ENCODE measurements at places on chromosomes 7 and 10.

DNA sequence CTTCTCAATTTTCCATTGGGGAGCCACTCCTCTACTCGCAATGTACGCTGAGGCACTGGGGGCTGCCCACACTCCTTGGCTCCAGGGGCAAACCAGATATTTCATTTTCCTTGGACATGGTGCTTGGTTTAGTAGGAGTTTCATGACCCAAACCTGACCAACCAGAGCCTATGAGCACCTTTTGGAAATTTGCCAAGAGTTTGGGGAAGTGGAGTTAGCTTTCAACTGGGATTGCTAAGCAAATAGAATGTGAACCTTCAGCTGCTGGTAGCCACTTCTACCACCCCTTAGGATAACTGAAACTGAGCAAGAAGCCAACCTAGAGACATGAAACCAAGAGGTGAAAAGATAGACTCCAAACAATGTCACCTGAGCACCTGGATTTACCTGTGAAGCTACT, 74.9 kb upstream of the COL13A1 start:
- DNase-seq, result no peak

GRCh38 chr7:7324698-7325097, 142.4 kb downstream of the C1GALT1 start:
- DNase-seq, result no peak

DNA sequence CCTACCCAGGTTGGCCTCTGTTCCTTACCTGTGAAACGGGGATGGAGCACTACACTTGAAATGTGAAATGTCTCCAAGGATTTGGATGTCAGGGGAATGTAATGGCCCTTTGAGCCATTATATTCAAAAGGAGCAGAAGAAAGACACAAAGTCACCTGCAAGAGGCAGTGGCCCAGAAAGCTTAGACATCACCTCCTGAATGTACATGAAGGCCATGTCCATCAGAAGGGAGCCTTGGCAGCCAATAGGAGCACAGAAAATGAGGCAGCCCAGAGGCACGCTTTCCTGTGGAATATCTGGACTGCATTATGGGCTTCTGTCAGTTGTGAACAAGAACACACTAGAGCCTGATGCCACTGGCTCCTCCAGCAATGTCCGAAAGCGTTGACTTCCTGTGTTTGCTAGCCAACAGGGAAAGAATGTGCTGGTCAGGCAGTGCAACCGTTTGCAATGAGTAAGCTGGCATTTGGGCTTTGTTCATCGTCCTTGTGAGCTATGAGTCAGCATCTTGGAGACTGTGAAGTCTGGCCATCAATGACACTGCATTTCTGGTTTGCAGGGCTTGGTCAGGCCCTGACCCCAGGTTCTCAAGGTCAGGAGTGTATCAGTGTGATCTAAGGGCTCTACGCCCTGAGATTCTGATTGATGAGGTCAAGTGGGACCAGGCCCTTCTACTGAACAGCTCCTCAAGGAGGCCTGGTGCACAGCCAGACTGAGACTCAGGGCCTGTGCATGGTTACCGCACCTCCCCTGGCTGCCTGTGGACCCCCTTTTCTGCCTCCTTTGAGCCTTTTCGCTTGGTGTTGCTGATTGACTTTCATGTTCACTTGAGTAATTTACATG, 222.4 kb downstream of the RPS24 start:
- peak; percentile 67 for DNase-seq

- peak; percentile 66 for DNase-seq
Measured at GRCh38 chr7:151248346-151249033, at the start of gene SMARCD3. SMARCD3 (minus strand) TSS chr7:151248694; CDS start chr7:151248562, 132 bp downstream.

DNA sequence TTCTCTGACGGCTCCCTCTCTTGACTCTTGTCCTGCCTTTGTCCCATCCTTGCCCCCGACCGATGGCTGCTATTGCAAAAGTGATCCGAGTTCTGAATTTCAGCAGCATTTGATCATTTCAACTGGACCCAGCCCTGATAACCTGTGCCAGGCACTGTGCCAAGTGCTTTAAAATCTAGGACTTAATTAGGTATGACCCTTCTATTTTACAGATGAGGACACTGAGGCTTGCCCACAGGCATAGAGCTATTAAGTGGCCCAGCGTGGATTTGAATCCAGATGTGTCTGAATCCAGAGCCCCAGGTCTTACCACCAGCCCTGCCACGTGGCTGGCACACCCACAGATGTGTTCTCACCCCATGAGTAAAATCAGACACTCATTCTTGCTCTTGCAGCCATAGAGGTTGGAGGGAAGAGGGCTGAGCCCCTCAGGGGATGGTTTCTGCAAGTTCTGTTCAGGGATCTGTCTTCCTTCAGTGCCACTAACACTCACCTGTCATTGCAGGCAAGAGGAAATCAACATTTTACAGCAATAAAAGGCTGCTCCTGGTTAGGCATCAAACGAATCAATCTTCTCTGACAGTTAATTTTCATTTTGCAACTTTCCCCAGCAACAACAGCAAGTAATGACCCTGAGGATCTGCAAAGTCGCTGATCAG, 101.2 kb downstream of the GRID1 start:
- no peak for DNase-seq

- DNase-seq, result no peak
Measured at GRCh38 chr10:12812571-12812970, 188.9 kb downstream of the CCDC3 start.

- no peak for DNase-seq
Measured at GRCh38 chr10:113552701-113553100, at the start of gene HABP2. HABP2 (plus strand) TSS chr10:113553053; CDS start chr10:113553122, 69 bp downstream.

DNA sequence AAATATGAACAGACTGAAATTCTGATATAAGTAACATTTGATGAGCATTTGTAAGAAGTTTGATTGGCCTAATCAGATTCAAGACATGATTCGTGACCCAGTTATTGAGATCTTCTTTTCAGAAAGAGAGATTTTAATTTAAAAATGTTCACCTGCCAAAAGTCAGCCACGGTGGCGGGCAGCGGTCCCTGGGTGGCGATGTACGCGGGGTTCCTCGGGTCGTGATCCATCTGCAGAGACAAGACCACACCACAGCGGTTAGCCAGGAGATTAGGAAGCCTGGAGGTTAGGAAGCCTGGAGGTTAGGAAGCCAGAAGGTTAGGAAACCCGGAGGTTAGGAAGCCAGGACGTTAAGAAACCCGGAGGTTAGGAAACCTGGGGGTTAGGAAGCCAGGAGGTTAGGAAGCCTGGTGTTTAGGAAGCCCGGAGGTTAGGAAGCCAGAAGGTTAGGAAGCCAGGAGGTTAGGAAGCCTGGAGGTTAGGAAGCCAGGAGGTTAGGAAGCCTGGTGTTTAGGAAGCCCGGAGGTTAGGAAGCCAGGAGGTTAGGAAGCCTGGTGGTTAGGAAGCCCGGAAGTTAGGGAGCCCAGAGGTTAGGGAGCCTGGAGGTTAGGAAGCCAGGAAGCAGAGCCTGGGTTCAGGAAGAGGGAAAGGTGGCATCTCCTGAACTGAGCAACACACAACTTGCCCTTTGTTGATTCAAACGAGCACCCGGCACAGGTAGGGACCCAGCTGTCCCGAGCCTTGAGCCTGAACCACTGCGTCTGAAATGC, 258.5 kb downstream of the DNAJB6 start:
- DNase-seq, result no peak

GRCh38 chr10:69628891-69629290, 1.2 kb upstream of the FAM241B start:
- no peak for DNase-seq

DNA sequence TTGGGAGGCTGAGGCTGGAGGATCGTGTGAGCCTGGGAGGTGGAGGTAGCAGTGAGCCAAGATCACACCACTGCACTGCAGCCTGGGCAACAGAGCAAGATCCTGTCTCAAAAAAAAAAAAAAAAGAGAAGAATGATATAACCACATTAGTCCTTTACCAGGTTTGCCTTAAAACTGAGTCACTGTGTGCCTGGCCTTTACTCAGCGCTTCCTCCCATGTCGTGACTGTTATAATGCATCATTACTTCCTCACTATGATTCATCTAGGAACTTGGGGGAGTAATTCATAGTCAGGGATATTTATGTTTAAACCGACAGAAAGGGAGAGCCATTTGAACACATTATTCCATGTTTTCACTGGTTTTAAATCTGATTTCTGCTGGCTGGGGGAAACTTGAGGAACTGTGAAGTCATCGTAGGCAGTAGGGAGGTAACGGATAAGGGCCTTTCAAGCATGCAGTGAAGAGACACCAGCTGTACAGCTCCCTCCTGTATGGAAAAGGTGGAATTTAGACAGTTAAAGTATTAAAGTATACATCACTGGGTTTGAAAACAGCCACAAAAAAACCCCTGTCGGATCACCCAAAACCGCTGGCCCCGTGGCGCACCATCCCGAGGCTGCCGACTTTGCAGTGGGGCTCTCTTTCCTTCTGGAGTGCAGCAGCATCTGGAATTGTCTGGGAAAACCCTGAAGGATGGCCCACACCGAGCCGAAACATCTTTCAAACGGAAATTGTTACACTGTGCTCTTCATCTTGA, 119.8 kb downstream of the NKX6-2 start:
- DNase-seq, result no peak

DNA sequence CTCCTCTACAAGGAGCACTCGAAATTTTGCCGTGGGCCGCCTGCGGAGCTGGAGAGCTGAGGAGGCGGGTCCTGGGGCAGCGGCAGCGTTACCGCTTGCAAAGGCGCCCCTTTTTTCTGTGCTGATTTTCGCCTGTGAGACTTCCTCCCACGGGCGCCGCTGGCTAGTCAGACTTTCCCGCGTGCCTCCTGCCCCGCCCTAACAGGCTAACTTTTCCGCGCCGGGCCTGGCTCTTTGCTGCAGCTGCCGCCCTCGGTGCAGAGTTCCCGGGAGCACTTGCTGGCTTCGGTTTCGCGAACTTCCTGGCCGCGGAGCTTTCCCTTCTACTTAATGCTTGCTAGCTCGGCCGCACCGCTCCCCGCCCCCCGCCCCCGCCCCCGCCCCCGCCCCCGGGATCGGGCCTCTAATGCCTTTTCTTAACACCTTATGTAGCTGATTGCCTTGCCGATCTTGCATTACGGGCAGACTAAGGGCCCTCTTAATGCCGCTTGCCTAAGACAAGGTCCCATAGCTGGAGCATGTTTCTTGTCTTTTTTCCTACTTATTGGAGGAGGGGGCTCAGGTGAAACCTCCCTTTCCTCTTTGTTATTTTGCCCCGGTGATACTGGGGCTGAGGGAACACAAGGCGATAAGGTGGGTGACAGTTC, 37.9 kb upstream of the RASGEF1A start:
- peak; percentile 67 for DNase-seq

DNA sequence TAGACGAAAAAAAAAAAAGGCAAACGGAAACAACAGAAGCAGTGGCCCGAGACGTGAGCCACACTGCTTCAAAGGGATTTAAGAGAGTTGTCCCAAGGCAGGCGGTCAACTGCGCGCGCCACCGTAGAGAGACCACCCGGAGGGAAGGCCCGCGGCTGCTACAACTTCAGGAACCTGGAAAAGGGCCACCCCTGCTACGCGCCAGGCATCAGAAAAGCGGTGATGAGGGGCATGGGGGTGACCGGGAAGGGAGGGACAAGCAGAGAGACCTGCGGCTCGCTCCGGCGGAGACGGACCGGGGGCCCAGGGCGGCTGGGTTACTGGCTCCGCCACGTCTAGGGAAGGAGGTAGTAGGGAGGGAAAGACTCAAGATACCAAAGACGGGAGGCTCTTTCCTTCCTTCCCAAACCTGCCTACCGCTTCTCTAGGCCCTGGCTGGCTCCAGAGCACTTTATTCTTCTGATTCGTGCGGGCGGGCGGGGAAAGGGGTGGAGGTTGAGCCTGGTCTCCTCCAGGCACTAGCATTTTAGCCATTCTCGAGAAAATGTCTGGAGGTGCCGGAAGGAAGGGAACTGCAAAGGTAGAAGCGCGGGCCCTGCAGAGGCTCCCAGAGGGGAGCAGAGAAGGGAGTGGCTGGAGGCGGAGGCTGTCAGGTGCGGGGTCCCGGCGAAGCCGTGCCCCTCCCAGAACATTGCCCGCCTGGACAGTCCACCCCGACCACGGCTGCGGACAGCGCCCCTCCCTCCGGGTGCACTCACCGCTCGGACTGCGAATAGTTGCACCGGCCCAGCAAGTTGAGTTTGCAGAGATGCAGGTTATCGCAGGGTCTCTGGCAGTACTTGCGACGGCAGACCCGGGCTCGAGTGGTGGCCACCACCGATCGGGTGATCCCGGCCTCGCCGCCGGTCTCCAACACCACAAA, 993 bp downstream of the ZC3HAV1 start:
- peak; percentile 64 for DNase-seq

DNA sequence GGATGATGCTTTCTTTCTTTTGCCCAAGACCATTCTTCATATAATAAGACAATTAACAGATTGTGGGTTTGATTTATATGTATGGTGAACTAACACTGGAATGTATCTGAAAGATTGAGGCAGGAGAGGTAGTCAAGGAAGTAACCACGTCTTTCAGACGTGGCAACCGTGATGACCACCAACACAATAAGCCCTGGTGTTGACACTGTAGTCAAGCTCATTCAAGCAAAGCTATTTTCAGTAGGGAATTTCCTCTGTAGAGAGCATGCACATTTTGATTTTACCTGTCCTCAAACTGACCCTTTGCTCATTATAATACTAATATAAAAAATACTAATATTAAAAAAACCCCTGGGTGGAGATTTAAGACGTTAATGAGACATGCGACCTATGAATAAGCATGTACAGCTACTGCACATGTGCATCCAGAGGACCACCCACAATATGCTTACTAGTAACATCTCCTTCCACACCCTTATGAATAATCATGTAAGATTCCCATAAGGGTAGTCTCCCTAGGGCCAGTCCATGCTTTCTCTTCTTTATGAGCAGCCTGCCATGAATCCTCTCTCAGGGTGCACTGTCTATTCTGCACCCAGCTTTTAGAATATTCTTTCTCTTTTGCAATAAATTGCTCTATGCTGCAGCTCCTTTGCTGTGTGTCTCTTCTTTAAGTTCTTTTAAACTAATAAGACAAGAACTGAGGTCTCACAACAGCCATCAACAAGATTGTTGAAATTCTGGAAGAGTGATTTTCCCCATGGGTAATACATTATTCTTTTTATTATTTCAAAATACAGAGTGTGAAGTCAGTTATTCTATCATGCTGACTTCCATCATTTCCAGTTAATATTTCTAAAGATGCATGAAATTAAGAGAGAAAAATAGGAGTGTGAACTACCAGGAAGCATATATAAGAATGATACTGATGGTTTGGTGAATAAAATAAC, 151.3 kb upstream of the NPVF start:
- no peak for DNase-seq

- no peak for DNase-seq
Measured at GRCh38 chr10:112767156-112767555, 182.9 kb upstream of the TCF7L2 start.

- no peak for DNase-seq
Measured at GRCh38 chr7:22346383-22347107, 10.4 kb downstream of the RAPGEF5 start.

- DNase-seq, result no peak
Measured at GRCh38 chr10:52889611-52890010, 117.0 kb upstream of the MBL2 start.

- peak; percentile 14 for DNase-seq
Measured at GRCh38 chr10:23643111-23643780, 204.4 kb downstream of the OTUD1 start.
